ENCODE measurements at places on chromosomes 11 and 22. TPM values are rescaled to one million over a fixed set of nuclear protein-coding genes. Genes with fewer than 3 reads are reported as not detected.

Gene H19
- not detected for total RNA-seq

Gene PGA3
- total RNA-seq, result not detected

Gene MS4A15
- total RNA-seq, result not detected

Gene TPBGL
- 0.60 TPM for total RNA-seq

Gene OR4X1
- not detected for total RNA-seq

Gene GRM5
- not detected for total RNA-seq

Gene SCO2
- total RNA-seq, result 4.5 TPM

Gene CASP4
- 97.2 TPM for total RNA-seq

Gene SLC22A8
- not detected for total RNA-seq

Gene HOATZ
- not detected for total RNA-seq

DNA sequence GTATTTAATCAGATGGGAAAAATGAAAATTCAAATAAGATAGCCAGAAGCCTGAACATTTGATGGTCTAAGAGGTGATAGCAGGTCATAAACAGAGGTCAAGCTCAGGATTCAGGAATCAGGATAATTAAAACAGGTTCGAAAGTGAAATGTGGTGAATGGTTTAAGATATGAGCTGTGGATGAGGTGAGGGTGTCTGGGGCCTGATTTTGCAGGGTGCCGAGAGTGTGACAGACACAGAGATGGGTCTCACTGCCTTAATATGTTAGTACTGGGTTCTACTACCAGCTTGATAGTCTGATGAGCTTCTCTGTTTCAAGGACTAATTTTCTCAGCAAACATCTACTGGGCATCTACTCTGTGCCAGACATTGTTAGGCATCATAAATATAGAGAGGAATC, 19.9 kb upstream of the EMSY start:
- peak overlapping the region; percentile 51 for H3K27ac ChIP-seq
- no peak for DNase-seq
- peaks cover 9% of the 10 kb centered on the region for H3K4me1 ChIP-seq
- H3K36me3 ChIP-seq, result peaks cover 5% of the 10 kb centered on the region

DNA sequence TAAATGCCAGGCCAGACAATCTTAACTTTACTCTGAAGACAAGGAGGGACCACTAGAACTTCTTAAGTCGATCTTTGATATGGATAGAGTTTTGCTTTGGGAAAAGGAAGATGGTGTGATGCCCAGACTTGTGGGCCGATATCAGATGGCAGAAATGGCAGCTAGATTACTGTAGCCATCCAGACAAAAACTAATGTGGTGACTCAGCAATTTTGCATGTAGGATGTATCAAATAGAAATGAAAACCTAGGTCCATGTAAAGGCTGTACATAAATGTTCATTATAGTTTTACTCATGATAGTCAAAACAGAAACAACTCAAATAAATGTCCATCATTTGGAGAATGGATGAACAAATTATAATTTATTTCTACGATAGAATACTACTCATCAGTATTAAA, 121.5 kb downstream of the APIP start:
- H3K4me1 ChIP-seq, result peaks cover 3% of the 10 kb centered on the region
- no peak overlapping the region for H3K4me3 ChIP-seq
- no peaks in the 10 kb centered on the region for H3K36me3 ChIP-seq
- H3K27me3 ChIP-seq, result peaks cover 16% of the 10 kb centered on the region

DNA sequence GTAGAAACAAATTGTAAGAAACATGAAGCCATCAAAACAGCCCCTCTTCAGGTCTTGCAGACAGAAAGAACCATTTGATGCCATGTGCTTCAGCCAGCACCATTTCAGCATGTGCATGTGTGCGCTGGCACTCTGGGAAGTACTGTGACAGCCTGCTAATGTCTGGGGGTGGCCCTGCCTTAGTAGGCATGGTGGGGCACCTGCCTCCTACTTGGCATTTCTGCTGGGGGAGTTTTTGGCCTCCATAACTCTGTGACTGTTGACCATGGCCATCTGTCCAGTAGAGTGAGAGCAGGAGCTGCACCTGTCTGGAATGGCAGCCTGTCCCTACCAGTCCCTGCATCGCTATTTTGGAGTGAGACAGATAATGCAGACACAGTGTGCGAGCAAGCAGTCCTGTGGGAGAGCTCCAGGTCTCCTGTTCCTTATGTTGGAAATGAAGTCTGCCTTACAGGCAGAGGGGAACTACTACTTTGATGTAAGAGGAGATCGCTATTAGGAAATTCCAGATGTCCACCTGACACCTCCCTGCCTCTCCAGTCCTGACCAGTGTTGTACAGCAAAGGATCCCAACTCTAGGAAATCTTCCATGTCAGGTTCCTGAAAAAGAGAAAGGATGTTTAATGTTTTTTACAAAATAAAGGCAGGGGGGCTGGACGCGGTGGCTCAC, 102.5 kb downstream of the ATXN10 start:
- H3K4me3 ChIP-seq, result no peak overlapping the region
- peaks cover 4% of the 10 kb centered on the region for H3K4me1 ChIP-seq
- H3K27me3 ChIP-seq, result no peaks in the 10 kb centered on the region
- DNase-seq, result no peak
- peaks cover 5% of the 10 kb centered on the region for H3K36me3 ChIP-seq
- no peak overlapping the region for H3K27ac ChIP-seq

GRCh38 chr11:27291302-27291889, 71.6 kb downstream of the CCDC34 start:
- no peaks in the 10 kb centered on the region for H3K36me3 ChIP-seq
- H3K4me3 ChIP-seq, result no peak overlapping the region
- no peak for DNase-seq
- H3K27me3 ChIP-seq, result no peaks in the 10 kb centered on the region
- no peak overlapping the region for H3K27ac ChIP-seq
- H3K4me1 ChIP-seq, result no peaks in the 10 kb centered on the region

DNA sequence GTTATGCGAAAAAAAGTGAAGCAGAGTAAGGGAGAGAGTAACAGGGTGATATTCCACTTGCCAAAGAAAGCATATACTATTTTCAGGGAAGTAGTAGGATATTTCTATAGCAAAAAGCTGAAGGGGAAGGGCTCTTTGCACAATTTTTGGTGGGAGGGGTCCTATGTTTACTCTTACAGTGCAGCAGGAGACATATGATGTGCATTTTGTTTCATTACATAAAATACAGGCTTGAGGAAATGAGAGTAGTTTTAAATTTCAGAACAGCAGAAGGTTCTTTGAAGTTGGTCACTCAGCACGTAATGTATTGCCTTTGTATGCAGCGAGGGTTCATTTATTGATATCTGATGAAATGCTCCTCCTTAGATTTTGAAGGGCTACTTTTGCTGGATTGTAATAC, 3.1 kb upstream of the PIK3IP1 start:
- peaks cover 8% of the 10 kb centered on the region for H3K36me3 ChIP-seq
- H3K27me3 ChIP-seq, result no peaks in the 10 kb centered on the region
- DNase-seq, result no peak
- peak overlapping the region; percentile 67 for H3K4me3 ChIP-seq
- peak overlapping the region; percentile 47 for H3K27ac ChIP-seq

- H3K4me3 ChIP-seq, result no peak overlapping the region
- H3K27ac ChIP-seq, result no peak overlapping the region
- no peaks in the 10 kb centered on the region for H3K4me1 ChIP-seq
- H3K36me3 ChIP-seq, result no peaks in the 10 kb centered on the region
- DNase-seq, result no peak
Observed at GRCh38 chr11:38456371-38456770, 1858.3 kb upstream of the RAG2 start.

- no peak for DNase-seq
- no peaks in the 10 kb centered on the region for H3K36me3 ChIP-seq
Observed at GRCh38 chr11:86923999-86924766, 31.0 kb downstream of the FZD4 start.

- H3K27ac ChIP-seq, result peak overlapping the region; percentile 39
- H3K4me3 ChIP-seq, result no peak overlapping the region
- no peaks in the 10 kb centered on the region for H3K36me3 ChIP-seq
- peaks cover 40% of the 10 kb centered on the region for H3K27me3 ChIP-seq
- peaks cover 2% of the 10 kb centered on the region for H3K4me1 ChIP-seq
Observed at GRCh38 chr11:8219257-8220021, 44.2 kb downstream of the LMO1 start.

DNA sequence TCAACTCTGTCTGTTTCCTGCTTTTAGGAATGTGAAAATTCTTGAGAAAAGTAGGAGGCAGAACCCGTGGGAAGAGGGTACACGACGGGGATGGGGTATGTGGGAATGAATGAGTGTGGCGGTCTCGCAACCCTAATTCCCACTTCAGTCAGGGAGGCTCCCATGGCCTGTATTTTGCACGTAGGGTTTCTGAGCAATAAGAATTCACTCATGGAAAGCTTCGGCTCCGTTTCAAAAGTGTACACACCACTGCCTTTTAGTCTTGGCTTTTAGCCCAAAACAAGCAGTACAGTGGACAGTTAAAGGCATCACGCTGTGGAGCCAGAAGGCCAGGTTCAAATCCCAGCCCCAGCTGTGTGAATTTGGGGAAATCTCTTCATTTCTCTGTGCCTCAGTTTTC, 116.7 kb downstream of the MN1 start:
- H3K4me3 ChIP-seq, result no peak overlapping the region
- no peak overlapping the region for H3K27ac ChIP-seq
- peaks cover 22% of the 10 kb centered on the region for H3K27me3 ChIP-seq

DNA sequence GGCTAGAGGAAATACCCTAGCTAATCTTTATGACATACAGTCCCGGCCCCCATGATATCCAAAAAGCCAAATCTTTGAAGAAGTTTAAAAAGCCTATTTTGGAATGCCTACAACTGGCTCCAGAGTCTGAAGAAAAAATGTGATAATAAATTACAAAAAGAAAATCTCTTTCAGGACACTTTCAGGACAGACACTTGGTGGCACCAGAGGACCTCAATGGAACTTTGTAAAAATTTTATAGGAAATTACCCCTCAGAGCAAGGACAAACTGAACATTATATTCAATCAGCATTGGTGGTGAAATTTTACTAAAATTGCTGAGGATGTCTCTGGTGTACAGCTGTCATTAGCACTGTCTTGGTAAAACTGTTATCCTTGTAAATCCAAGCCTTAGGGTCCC, 81.0 kb downstream of the CCDC73 start:
- H3K4me1 ChIP-seq, result no peaks in the 10 kb centered on the region
- peaks cover 3% of the 10 kb centered on the region for H3K36me3 ChIP-seq
- H3K4me3 ChIP-seq, result no peak overlapping the region
- no peak for DNase-seq

DNA sequence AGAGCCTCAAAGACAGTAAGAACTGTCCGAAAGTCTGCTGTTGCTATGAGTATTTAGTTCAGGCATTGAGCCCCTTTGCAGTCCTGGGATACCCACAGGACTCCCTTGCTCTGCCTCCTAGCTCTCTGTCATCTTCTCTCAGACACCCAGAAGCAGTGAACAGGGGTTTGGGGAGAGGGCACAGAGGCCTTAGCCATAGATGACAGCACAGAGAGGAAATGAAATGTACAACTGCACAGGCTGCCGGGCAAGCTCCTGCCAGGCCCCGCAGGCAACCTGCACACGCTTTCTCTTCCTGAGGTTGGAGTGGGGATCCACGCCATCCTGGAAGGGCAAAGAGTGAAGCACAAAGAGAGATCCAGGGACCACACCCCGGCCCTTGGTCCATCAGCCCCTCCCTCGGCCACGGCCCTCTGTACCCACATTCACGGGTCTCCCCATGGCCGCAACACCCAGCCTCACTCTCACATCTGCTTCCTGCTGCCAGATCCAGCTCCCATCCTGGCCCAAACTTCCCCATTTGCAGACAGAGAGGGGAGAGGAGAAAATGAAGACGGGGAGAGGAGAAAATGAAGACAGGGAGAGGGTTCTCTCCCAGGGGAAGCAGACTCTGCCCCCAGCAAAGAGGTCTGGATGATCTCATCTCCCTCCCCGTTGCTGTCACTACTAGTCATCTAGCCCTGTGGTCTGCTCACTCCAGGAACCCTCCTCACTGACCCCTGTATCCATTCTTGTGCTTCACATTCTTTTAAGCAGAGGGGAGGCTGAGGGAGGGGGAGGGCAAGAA, 40.7 kb downstream of the CD6 start:
- no peaks in the 10 kb centered on the region for H3K27me3 ChIP-seq
- peaks cover 7% of the 10 kb centered on the region for H3K36me3 ChIP-seq
- no peak overlapping the region for H3K4me3 ChIP-seq

- H3K27me3 ChIP-seq, result no peaks in the 10 kb centered on the region
- peaks cover 21% of the 10 kb centered on the region for H3K4me1 ChIP-seq
- no peak for DNase-seq
Observed at GRCh38 chr11:75265851-75266531, 25.4 kb downstream of the TPBGL start.

DNA sequence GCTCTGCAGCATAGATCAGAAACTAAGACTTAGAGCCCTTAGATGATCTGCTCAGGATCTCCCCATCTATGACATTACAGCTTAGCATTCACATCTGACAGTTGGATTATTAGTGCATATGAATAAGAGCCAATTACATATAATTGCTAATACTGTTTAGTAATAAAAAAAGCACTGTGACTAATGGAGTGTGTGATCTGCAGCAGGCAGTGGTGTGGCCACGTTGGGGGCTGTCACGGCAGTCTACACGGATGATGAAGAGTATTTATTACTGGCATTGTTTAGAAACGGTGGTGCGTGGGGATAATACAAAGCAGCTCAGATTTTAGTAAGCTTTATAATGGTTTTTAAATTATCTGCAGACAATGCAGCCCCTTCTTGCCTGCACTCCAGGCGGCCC, 93.5 kb upstream of the TIMP3 start:
- no peak overlapping the region for H3K4me3 ChIP-seq
- DNase-seq, result no peak
- H3K4me1 ChIP-seq, result peaks cover 2% of the 10 kb centered on the region
- no peaks in the 10 kb centered on the region for H3K36me3 ChIP-seq

GRCh38 chr11:34208266-34209135, 103.1 kb downstream of the NAT10 start:
- H3K4me1 ChIP-seq, result peaks cover 12% of the 10 kb centered on the region
- peak overlapping the region; percentile 33 for H3K4me3 ChIP-seq
- peaks cover 6% of the 10 kb centered on the region for H3K27me3 ChIP-seq
- H3K27ac ChIP-seq, result no peak overlapping the region

- H3K4me3 ChIP-seq, result no peak overlapping the region
- H3K4me1 ChIP-seq, result peaks cover 28% of the 10 kb centered on the region
- peaks cover 3% of the 10 kb centered on the region for H3K36me3 ChIP-seq
- H3K27me3 ChIP-seq, result no peaks in the 10 kb centered on the region
- DNase-seq, result no peak
Observed at GRCh38 chr11:64757549-64758329, 2.0 kb downstream of the PYGM start.

GRCh38 chr11:128644576-128644975, 49.3 kb upstream of the FLI1 start:
- no peaks in the 10 kb centered on the region for H3K36me3 ChIP-seq
- no peak overlapping the region for H3K4me3 ChIP-seq
- DNase-seq, result no peak
- H3K27me3 ChIP-seq, result peaks cover 4% of the 10 kb centered on the region

GRCh38 chr11:33652930-33653329, 47.7 kb downstream of the C11orf91 start:
- H3K27me3 ChIP-seq, result peaks cover 73% of the 10 kb centered on the region
- DNase-seq, result no peak
- H3K36me3 ChIP-seq, result peaks cover 2% of the 10 kb centered on the region
- H3K4me1 ChIP-seq, result peaks cover 3% of the 10 kb centered on the region

DNA sequence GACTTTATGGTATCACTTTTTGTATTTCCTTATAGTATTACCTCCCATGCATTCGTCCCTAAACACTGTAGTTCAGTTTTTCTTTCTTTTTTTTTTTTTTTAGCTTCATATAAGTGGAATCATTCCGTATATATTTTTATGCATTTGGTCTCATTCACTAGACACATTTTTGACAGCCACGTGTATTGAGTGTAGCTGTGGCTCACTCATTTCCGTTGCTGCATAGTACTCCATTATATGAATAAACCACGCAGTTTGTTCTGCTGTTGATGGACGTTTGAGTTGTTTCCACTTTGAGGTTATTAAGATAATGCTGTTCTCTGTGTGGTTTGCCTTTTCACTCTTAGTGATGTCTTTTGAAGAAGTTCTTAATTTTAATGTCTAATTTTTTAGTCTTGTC, 8.4 kb downstream of the APLP2 start:
- H3K4me1 ChIP-seq, result peaks cover 17% of the 10 kb centered on the region
- no peak overlapping the region for H3K27ac ChIP-seq
- H3K36me3 ChIP-seq, result peaks cover 2% of the 10 kb centered on the region
- H3K27me3 ChIP-seq, result no peaks in the 10 kb centered on the region

All from T-helper 17 cell (primary cell).